Kidney epithelial cell (primary cell): ENCODE measurements at places on chromosomes 5 and 9.

DNA sequence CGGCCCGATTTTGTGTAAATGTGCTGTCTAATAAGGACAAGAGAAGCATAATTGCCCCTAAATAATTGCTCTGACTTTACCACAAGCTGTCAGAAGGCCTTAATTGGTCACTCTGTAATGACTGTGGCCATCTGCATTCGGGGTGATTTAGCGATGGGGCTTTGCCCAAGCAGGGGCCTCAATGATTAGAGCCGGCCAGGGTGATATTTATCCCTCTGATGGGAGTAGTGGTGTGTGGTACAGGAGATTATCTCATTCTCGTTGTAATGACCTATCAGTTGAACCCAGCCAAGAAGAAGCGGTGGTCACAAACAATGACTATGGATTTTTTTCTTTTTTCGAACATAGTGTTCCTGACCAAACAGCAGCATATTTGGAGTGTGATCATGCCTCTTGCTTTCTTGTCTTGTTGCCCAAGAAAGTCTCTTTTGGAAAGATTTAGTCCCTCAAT is 72.0 kb upstream of the SAP30L start:
- no peak for DNase-seq

GRCh38 chr5:154176181-154176580 is 14.4 kb upstream of the GALNT10 start:
- DNase-seq: no peak

DNA sequence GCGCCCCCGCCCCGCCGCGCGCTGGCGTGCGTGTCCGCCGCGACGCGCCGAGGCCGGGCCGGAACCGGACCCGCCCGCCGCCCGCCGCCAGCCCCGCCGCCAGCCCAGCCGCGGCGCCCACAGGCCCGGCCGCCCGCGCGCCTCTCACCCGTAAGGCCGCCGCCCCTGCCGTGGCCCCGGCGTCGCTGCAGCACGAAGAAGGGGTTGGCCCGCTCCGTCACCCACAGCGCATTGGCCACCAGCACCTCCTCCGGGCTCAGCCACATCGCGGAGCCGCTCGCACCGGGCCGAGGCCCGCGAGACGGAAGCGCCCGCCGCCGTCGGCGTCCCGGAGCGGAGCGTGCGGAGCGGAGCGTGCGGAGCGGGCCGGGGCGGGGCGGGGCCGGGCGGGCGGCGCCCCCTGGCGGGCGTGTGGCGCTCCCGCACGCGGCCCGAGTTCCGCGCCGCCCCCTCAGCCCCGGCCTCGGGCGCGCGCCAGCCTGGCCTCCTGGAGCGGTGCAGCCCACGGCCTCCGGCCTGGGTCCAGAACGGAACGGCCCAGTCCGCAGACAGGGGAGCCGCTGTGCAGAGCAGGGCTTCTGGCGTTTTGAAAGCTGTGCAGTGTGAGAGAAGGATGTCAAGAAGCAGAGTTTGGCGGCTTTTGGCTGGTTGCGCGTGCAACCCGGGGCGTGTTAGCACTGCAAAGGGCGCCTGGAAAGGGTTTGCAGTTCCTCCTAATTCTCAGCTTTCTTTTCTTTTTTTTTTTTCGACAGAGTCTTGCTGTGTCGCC is at the start of gene TBC1D9B:
Gene TBC1D9B, minus strand, starts transcription at position 342 of the 769 bp plus-strand sequence. Its CDS starts 76 bp downstream, at position 266.
- no peak for DNase-seq

DNA sequence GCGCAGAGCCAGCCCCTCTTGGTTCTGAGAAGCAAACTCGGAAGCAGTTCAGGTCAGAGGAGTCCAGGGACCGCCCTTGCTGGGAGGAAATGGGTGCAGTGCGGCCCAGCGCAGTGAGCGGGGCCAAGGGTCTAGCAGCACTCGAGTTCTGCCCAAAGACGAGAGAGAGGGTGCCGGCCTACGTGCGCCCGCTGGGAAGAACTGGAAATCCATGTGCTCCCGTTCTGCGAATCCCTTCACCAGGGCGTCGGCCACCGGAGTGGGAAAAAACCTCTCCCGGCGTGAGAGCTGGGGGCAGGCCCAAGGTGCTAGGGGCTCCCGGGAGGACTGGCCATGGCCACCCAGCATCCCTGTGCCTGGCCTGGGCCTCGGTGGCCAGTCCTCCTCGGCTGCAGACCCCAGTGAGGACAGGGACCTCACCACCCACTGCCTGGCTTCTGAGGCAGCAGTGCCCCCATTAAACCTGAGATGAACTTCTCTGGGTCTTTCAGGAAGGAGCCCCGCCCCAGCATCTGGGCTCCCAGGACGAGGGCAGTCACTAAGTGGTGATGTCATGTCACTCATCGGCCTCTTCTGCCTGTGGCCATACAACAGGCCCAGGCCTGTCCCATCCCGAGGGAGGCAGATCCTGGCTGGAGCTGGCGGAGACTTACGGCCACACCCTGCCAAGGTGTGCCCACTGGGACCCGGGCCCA is 10.6 kb downstream of the TMEM250 start:
- DNase-seq: no peak
